T-helper 17 cell (primary cell): ENCODE measurements at places on chromosomes 11 and 22. TPM values are rescaled to one million over a fixed set of nuclear protein-coding genes. Genes with fewer than 3 reads are reported as not detected.

The PTPN5 gene
- total RNA-seq = not detected

The SLC5A1 gene
- not detected for total RNA-seq

The C11orf86 gene
- not detected for total RNA-seq

DNA sequence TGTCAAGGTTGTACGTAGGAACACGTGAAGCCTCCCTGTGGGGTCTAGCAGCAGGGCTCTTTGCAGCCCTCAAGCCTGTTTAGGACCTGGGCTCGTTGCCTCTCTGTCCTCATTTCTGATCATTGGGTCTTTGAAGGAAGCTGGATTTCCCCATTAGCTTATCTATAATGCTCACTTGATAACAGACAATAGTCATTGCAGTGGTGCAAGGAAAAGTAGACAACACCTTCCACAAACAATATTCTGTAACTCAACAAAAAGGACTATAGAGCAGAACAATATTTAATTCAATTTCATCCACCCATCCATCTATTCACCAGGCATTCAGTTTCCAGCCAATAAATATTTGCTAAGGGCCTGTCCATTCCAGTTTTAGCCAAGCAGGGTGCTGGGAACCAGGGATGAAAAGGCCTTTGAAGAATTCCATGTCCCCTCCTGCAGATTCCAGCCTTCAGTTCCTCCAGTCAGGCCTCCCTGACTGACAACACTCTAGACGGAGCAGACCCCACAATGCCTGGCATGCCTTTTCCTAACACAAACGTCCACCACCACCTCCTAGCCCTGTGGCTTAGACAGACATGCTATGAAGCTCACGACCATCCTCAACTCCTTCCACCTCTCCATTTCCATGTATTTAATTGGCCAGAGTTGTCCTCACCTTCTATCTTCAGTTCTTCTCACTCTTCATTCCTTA is 12.7 kb upstream of the POLD3 start:
- H3K27me3 ChIP-seq = no peaks in the 10 kb centered on the region
- H3K4me3 ChIP-seq = no peak overlapping the region

DNA sequence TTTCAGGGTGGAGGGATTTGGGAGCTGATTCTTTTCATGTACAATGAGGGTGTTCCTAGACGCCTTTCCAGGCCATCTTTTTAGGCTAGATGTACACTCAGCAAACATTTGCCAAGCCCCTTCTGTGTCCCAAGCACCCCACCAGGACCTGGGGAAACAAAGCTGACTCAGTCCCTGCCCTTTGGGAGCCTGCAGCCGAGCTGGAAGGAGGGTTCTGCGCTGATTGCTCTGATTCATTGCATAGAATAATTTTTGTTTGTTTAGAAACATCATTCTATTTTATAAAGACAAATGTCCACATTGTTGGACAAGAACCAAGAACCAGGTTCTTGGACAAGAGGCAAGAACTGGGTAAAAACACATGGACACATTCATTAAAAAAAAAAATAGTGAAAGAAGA is 16.7 kb downstream of the TP53AIP1 start:
- H3K36me3 ChIP-seq = no peaks in the 10 kb centered on the region
- DNase-seq = no peak
- H3K4me3 ChIP-seq = no peak overlapping the region
- peaks cover 9% of the 10 kb centered on the region for H3K4me1 ChIP-seq
- peaks cover 42% of the 10 kb centered on the region for H3K27me3 ChIP-seq
- no peak overlapping the region for H3K27ac ChIP-seq

DNA sequence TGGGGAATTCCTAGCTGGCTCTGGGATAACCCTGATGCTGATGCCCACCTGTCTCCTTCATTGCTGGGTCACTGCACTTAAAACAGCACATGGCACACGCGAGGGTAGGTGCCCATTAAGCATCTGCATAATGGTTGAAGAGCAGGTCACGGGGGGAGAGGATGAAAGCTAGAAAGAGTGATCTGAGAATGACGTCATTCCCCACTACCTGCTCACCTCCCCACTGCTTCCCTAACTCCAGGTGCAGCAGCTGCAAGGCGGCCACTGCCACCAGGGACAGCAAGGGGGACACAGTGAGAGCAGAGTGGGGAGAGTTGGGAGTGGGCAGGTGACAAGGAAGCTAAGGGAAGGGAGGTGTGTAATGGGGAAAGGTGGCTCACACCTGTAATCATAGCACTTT is 27.0 kb downstream of the ADA2 start:
- H3K27me3 ChIP-seq = no peaks in the 10 kb centered on the region
- DNase-seq = no peak

- no peaks in the 10 kb centered on the region for H3K27me3 ChIP-seq
- DNase-seq = no peak
- no peaks in the 10 kb centered on the region for H3K36me3 ChIP-seq
- H3K27ac ChIP-seq = no peak overlapping the region
- no peak overlapping the region for H3K4me3 ChIP-seq
- H3K4me1 ChIP-seq = no peaks in the 10 kb centered on the region
Measured at GRCh38 chr11:133285359-133285758, 246.9 kb downstream of the OPCML start.
